ENCODE measurements at places on chromosomes 4 and X. TPM values are rescaled to one million over a fixed set of nuclear protein-coding genes. Genes with fewer than 3 reads are reported as not detected.

Gene SOWAHD
- total RNA-seq = 0.25 TPM

Gene PHKA1
- 2.7 TPM for total RNA-seq

Gene PASD1
- total RNA-seq = not detected

Gene ARHGAP36
- total RNA-seq = under 0.01 TPM

Gene CCDC158
- 3.9 TPM for total RNA-seq

Measured in temporal lobe (tissue), 4 donors.